ENCODE measurements at places on chromosomes 7 and 10.

DNA sequence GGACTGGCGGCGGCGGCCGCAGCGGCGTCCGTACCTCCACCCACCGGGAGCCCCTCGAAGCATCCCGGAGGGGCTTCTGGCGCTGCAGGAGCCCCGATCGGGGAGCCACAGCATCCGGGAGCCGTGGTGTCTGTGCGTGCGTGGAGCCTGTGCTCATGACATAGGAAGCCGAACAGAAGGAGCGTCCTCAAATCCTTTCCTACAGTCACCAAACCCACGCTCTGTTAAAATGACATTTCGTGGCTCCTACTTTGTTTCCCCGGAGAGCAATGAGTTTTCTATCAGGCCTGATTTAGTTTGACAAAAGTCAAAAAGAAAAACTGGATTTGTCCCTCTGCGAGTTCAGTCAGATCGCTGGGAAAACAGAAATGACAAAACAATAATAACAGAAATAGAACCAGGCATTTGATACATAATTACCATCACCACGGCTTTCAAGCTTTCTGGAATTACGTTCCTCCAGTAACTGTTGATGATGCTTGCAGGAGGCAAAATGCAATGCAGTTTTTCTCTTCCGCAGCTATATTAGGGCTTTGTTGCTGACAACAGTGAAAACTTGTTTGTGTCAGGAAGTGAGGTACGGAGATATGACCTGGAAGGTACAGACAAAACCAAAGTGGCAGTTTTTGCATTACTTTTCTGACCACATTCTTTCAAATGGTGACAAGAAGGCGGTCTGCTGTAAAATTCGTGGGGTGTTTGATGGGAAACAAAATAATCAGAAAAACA is 219.3 kb upstream of the MKLN1 start:
- peak; percentile 18 for DNase-seq

DNA sequence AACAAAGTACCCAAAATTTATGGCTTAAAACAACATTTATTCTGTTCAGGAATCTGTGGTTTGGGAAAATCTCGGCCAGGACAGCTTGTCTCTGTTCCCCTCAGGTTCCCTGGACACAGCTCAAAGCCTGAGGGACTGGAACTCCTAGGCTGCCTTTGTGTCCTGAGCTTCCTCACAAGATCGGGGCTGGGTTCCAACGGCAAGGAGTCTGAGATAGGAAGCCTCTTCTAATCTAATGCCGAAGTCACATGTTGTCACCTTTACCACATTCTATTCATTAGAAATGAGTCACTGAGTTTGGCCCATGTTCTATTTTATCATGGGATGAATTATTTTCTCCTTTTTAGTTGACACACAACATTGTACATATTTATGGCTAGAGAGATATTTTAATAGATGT is 80.5 kb downstream of the ANKRD26 start:
- DNase-seq = no peak

- no peak for DNase-seq
These were observed 20.0 kb downstream of the LRRC4 start for GRCh38 chr7:128011131-128011661.

GRCh38 chr7:22052674-22053365 is 107.1 kb upstream of the CDCA7L start:
- no peak for DNase-seq

- DNase-seq = no peak
These were observed 33.3 kb upstream of the PON1 start for GRCh38 chr7:95357623-95358022.

GRCh38 chr10:80501913-80502521 is 35.7 kb upstream of the SH2D4B start:
- no peak for DNase-seq

GRCh38 chr10:50367732-50368131 is 116.4 kb upstream of the ASAH2 start:
- DNase-seq = peak; percentile 17

DNA sequence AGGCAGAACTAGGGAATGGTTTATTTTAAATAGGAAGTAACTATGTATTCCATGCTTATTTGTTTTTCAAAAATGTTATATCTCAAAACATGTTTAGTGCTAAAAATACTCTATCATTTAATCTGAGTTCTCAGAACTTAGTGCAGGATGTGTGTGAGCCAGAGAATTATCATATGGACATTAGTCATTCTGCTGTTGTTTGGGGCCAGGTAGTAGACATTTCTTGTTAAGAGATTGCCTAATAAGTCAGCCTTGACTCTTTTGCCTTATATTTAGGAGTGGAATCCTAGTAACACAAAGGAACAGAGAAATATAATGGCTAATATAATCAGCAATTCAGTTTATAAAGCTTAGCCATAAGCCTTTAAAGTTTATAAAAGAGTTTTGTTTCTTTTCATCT is 149.8 kb downstream of the CCSER2 start:
- DNase-seq = no peak

DNA sequence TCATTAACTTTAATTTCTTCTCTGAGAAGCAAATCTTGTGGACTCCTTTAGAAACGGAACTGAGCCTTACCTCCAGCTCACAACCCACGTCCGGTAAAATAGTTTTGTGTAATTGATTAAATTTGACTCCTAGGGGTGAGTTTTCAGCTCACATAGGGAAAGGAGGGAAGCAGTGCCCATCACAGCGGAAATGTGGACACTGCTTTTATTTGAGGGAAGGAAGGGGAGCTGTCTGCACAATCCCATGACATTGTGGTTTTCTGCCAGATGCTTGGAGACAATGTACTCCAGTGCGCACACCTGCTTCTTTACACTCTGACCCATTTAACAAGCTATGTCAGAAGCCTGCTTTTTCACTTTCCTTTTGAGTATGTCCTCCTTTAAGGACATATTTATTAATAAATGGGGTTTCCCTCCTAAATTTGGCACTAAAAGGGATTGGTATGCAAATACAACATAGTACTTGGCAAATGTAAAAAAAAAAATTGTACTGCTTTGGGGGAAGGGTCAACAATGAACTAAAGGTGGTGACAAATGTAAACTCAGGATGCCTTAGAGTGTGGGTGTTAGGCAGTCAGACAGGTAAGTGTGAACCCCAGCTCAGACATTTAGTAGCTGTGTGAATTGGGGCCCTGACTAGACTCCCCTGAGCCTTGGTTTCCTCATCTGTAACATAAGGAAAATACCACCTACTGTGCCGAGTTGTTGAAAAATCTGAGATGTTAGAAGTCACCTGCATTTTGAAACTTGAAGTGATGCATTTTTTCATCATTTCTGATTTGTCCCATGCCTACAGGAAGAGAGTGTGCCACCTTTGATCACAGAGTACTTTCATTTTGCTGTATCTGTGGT is 90.2 kb upstream of the KLF6 start:
- DNase-seq = no peak

- no peak for DNase-seq
These were observed 93.8 kb downstream of the GLRX3 start for GRCh38 chr10:130230036-130230435.

DNA sequence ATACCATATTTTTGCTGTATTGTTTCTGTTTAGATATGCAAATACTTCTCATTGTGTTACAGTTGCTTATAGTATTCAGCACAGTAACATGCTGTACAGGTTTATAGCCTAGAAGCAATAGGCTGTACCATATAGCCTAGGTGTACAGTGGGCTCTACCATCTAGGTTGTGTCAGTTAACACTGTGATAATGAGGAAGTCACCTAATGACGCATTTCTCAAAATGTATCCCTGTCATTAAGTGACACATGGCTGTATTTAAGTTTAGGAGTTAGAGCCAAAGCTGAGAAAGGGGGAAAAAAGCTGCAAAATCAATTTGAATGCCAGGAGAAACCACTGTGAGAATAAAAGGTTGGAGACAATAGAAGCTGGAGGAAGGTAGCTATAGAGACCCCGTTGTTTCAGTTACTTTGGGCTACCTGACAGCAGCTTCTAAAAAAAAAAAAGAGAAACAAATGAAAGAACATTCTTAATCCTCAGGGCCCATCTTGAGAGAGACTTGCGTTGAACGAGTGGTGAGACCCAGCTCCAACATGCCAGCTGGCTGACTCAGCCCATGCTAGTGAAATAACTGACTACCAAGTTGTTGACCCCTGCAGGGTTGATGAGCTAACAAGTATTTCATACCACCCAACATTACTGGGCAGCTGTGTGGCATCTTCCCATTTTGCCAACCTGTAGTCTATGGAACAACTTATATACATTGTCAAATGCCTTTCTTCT is 8.7 kb downstream of the STARD3NL start:
- no peak for DNase-seq

DNA sequence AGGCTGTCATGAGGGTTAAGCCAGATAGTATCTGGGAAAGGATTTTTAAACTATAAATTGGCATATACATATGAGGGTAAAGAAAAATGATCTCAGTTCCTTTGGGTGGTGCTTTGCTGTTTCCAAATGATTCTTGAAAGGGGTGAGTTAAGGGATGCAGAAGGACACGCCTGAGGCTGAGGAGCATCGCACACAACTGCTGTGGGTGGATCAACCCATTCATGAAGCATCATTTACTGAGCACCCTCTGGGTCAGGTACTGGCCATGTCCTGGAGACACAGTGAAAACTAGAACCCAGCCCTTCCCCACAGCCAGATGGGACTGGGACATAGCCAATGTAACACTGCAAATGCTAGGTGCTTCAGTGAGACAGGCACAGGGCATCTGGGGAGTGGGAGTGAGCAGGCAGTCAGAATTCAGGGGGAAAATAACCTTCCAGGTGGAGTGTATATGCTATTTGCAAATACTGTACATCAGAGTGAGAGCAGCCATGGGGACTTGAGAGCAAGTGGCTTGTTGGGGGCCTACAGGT is 112.1 kb downstream of the WDFY4 start:
- DNase-seq = no peak

DNA sequence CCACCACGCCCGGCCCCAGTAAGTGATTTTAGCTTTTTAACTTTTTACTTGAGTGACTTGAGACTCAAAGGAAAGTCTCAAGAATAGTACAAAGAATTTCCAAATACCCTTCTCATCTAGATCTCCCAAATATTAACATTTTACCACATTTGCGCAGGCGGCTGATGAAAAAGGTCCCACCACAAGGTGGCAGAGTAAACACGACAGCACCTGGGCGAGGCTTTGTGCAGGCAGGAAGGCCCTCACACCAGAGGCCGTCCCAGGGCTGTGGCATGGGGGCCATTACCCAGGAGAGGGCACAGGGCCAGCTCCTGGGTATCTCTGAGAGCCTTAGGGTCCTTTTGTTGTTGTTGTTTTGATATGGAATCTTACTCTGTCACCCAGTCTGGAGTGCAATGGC is 50.0 kb upstream of the WIPI2 start:
- DNase-seq = peak; percentile 60

DNA sequence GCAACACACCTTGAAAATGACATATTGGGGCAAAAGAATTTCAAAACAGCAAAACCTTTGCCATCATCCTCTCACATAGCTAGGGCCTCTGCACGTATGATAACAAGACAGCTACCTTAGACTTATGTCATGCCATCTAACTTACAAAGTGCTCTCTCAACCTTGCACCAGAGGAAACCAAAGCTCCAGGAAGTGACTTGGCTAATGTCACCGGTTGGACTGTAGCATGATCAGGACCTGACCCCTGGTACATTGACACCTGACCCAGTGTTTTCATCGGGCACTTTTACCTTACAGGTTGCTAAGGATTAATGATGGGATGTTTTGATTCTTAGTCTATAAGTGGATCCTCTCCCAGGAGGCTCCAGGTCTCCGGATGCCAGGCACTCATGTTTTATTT is 529.8 kb upstream of the GALNT17 start:
- DNase-seq = no peak

DNA sequence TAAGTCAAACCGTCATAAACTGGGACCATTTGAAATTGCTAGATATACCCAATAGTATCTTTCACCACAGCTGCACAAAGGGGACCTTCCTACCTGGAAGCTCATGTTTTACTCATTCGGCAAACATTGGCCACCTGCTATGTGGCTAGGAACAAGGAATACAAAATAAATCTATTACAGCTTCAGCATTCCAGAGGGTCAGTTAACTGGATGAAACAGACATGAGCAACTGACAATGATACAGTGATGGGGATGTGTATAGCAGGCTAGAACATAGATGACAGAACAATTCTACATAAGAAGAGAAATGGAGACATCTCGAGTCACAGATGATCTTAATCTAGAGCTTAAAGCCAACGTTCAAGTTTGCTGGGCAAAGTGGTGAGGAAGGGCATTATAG is 3.1 kb upstream of the SMURF1 start:
- no peak for DNase-seq

DNA sequence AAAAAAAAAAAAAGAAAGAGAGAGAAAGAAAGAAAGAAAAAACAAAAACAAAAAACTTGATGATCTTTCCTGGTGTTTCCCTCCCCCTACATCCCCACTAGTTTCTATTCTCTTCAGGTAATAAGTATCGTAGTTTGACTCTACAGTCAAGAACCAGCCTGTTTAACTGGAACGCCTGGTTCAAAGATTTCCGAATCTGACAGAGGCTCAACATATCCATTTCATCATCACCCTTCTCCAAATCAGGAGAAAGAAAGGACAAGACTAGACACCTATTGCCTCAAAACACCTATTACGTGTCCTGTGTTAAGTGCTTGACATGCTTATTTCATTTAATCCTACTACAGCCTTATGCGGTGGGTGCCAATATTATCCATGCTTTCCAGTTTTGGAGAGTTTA is 20.4 kb upstream of the BLOC1S2 start:
- no peak for DNase-seq

All from activated CD4-positive, alpha-beta T cell treated with anti-CD3 and anti-CD28 coated beads for 36 hours (primary cell).